Stimulated activated CD8-positive, alpha-beta memory T cell treated with anti-CD3 and anti-CD28 coated beads, Interleukin-7, amount 100 ng/mL, for 24 hours (primary cell): ENCODE measurements at places on chromosomes 3 and 15.

- peak; percentile 59 for DNase-seq
These were observed 2.1 kb upstream of the CCDC80 start for GRCh38 chr3:112642912-112643506.

GRCh38 chr3:6509576-6509975 lies 351.3 kb upstream of the GRM7 start:
- DNase-seq, result no peak

DNA sequence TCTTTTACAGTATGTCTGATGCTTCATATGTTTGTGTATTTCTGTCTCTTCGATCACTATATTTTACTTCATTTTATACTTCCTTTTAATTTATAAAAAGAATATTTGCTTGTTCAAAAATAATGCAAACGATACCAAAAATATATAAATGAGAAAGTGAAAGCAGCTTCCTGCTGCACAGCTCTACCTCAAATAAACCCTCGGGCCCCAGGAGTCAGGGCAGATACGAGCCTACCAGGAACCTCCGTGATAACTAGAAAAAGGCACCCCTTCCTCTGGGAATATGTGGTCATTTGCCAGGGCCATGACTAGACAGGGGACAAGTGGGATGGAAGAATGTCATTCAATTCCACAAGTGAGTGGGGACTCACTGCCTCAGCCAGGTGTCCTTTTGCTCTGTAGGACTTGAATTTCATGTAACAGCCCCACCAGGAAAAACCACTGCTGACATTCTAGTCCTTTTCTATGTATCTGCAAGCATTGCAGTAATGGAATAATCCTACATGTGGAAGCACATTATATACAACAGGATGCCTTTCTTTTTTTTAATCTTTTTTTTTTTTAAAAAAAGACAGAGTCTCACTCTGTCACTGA lies 133.3 kb downstream of the SUCLG2 start:
- DNase-seq, result no peak

DNA sequence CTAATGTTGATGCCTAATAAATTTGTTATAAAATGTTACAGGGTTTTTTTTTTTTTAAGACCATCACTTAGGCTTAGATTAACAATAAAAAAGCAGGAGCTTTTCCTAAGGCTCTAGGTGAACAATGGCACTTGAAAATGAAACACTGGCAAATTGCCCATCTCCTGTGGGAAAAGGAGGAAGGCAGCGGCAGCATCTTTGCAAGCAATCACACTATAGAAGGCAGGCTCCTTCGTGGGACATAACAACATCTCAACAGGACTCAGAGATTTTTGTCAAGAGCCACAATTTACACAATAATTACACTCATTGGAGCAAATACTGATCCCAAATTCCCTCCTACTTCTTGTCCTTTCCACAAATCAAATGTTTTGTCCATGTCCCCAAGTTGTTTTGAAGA lies 646.7 kb downstream of the ROBO2 start:
- no peak for DNase-seq

DNA sequence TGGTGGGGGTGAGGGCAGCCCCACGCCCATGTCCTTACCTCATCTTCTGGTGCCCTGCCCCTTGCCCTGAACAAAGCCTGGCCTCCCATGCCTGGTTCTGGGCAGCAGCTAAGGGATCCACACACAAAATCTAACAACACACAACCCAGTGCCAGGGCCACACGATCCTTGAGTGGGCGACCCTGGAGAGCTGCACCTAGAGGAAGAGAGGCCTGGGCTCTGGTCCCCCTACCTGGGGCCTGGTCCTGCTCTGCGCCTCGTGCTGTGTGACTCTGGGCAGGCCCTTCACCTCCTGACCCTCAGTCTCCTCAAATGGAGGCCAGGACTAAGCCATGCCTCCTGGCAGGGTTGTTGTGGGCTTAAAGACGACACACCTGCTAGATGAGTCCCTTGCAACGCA lies 20.0 kb upstream of the C3orf22 start:
- DNase-seq, result no peak

DNA sequence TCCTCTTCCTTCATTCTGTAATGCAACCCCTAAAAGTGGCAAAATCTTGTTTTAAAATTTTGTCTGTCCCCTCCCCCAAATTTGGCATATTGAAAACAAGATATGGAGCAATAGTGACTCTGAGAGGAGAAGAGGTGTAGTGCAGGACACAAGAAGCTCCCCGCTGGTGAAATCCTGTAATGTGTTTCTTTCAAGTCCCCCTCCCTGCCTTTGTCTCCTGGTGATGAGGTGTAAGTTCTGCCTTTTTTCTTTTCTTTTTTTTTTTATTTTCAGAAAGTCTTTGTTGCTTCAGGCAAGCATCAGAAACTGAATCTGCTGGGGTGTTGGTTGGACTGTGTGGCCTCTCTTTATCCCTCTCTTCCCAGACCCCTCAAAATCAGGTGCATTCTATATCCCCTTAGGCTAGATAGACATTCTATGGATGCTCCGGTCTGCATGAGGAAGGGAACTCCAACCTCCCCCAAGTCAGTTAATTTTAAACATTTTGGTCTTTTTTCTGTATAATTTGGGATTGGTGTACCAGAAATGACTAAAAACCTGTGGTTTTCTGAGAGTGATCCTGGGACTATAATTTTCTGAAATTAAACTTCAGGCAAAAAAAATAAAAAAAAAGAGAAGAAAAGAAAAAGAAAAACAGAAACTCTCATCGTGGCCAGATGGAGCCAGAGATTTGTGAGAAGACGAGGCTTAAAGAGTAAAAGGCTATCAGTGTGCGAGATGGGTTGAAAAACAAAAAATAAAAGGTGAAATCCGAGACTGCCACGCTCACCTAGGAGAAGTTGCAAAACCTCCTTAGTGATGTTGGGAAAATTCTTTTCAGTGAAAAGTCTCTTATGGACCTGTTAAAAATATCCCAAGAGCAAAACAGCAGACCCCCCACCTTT lies 21.4 kb downstream of the ACKR2 start:
- no peak for DNase-seq

DNA sequence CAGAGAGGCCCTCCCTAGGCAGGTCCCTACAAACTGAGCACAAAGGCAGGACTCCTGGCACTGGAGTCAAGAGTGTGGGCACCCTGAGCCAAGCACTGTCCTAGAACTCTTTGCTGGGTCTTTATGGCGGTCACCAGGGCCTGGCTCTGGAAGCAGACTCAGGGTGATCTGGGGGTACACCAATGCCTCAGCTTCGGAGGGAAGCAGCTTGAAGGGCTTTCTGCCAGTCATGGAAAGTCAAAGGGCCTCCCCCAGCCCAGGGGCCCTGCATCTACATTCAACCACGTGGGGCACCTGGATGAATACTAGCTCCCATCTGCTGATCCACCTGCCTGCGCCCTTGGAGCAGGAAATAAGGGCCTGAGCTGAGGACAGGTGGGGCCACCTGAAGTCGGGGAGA lies 7.4 kb downstream of the EPB42 start:
- no peak for DNase-seq

DNA sequence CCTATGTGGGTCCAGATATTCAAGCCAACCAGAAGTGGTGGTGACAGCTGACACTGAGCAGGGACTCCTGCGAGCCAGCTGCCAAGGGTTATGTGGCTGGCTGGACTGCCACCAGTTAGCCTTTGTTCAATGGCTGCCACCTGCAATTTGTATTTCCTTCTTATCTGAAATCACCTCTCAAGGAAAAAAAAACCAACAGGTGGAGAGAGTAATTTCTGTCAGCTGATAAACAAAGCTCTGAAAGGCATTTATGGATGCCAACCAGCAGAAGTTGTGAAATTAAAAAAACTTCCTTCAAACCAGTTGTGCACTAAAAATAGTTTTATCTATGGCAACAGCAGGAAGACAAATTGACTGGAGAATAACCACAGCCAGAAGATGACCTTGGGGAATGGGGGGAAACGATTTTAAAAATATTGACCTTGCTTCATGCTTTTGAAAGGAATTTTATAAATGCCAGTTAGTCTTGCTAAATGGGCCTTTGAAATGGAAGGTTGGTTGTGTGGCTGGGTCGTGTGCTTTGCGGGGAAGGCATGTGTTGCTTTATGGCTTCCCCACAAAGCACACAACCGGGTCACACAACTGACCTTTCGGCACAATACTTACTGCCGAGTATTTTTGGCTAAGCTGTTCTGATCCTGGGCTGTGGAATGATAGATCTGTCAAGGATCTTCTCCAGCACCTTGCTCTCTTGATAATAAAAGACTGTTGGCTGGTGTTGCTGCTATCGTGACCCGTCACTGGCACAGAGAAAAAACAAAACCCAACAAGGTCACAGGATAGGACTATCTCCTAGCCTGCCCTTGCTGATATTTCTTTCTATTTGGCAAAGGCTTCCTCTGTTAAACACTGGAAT lies 3.5 kb downstream of the MYZAP start:
- DNase-seq, result no peak

DNA sequence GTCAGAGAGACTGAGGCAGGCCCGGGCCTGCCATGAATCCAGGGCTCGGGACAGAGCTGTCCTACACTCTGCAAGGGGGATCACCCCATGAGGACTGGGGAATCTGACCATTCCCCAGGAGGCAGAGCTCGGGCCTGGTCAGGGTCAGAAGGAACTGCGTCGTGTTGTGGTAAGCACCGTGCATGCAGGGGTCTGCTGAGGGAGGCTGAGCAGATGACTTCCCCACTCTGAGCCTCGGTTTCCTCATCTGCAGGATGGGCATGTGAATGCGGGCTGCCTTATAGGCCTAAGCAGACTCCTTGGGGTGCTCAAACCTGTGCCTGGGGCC lies 61.6 kb upstream of the IQSEC1 start:
- no peak for DNase-seq

DNA sequence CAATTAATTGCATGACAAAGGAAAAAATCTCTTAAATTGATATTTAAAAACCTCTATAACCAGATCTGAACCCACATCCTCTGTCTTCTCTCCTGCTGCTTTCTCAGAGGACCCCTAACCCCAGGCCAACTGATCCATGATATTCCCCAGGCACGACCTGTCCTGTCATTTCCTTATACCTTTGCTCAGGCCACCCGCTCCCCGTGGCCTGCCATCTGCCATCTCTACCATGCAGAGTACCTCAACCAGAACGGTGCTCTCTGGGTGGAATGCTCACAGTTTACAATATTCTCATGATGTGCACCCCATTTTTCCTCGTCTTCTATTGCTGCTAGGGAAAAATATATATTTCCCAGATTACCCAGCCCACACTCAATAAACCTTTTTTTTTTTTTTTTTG lies 57.7 kb downstream of the ARHGEF3 start:
- DNase-seq, result no peak

- no peak for DNase-seq
These were observed 76.0 kb downstream of the PTPRG start for GRCh38 chr3:61637088-61638051.

DNA sequence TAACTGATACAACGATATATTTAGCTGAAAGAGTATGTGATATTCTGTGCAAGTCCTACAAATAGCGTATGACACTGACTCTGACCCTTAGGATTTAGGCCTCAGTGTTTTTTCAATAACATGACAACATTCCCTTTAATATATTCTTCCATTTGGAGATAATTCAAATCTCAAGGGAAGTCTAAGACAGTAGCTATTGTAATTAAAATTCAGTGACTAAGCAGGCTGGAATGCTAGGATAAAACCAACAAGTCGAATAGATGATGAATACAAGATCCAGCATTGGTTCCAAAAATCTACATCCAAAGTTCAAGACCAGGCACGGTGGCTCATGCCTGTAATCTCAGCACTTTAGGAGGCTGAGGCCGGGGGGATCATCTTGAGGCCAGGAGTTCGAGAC lies 56.2 kb downstream of the QTRT2 start:
- DNase-seq, result no peak

DNA sequence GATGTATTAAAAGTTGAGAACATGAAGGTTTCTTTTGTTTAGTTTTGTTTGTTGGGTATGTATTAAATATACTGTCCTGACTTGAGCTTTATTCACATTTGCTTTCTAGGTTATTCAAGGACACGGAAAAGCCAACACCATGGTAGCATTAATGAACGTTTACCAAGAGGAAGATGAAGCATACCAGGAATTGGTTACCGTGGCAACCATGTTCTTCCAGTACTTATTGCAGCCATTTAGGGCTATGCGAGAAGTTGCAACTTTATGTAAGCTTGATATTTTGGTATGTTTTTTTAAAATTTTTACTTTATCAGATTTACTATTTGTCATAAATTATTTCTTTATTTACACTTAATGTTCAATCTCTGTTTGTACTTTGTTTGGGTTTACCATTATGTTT lies 3.6 kb downstream of the WHAMM start:
- DNase-seq, result no peak

DNA sequence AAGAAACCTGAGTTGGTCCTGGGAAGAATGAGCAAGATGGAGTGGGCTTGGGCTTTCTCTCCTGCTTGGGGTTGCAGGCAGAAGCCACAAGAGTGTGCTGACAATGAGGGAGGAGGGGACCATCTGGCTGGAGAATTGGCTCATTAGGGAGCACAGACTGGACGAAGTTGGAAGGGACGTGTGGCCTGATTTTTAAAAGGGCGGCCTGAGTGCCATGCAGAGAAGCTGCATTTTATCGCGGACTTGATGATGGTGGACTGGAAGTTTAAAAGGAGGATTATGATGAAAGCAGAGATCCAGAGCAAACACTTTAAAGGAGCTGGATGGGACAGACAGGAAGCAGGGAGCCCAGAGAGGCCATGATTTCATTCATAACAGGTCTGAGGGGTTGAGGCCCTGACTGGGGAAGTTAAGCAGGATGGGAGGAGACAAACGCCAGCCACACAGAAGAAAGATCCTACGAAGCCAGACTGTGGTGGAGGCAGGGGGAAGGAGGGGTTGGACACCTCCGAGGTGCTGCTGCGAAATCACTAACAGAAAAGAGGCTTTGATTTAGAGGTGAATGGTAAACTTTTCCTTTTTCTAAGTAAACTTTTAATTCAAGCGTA lies 23.6 kb downstream of the TLNRD1 start:
- DNase-seq, result no peak

DNA sequence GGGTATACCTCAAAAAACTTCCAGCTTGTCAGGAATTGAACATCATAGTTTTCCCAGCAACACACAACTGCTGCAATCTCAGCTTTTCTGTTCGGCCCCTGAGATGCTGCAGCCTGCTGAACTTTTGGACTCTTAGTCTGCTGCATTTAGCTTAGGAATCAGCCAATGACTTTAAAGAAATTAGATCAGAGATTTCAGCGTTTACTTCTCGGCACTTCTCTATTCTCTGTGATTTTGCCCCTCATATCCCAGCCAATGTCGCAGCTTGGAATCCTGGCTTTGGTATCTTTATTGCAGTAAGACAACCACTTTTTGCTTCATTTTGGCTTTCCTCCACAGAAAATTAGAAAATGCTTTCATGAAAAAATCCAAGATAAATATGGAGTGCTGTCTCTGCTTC lies 86.3 kb upstream of the MCTP2 start:
- no peak for DNase-seq

- no peak for DNase-seq
These were observed 82.2 kb upstream of the CTDSPL start for GRCh38 chr3:37779289-37780152.

GRCh38 chr3:7695049-7695448 lies 806.6 kb upstream of the LMCD1 start:
- no peak for DNase-seq

GRCh38 chr15:100194996-100195395 lies 146.8 kb downstream of the ADAMTS17 start:
- DNase-seq, result no peak

GRCh38 chr3:42507761-42508335 lies 5.4 kb downstream of the VIPR1 start:
- DNase-seq, result no peak
